ENCODE measurements at places on chromosomes 1 and 21.

- no peak for DNase-seq
Observed at GRCh38 chr21:14046401-14046800, 164.4 kb downstream of the LIPI start.

- no peak for DNase-seq
Observed at GRCh38 chr1:185345913-185346720, 29.1 kb upstream of the IVNS1ABP start.

- DNase-seq = no peak
Observed at GRCh38 chr1:6842301-6842700, 57.0 kb downstream of the CAMTA1 start.

GRCh38 chr1:19096036-19096833 lies 113.8 kb downstream of the UBR4 start:
- DNase-seq = peak; percentile 13

DNA sequence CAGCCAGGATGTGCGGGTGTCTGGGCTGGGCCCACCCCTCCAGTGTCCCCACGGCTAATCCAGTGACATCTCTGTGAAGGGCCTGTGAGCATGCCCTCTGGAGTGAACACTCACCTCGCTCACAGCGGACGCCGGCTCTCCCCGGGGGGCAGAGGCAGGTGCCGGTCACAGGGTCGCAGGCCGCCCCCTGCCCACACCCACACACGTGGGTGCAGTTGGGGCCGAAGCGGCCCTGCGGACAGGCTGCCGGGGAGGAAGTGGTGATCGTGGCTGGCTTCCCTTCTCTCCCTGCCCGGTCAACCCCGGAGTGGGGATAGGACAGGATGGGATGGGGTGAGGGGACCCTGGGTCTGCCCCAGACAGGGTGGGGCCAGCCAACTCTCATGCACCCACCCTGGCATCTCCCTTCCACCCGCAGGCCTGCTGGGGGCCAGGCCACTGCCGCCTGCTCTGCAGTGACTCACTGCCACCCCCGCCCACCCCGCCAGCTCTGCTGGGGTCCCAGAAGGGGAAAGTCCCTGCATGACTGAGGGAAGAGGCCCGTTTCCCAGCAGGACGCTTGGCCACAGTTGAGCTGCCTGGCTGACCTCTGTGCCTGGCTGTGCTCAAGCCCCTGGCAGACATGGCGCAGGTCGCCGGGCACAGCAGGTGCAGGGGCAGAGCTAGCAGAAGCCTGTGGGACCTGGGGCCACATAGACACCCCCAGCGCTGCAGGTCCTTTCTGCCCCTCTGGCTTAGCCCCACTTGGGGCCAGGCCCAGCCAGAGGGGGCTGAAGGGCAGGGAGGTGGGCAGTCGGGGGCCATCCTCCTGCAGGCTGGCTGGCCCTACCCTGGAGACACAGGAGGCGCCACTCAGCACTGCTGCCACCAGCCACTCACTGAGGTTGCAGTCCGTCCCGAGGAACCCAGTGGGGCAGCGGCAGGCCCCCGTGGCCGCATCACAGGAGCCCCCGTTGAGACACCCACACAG lies 41.6 kb downstream of the ARHGEF16 start:
- no peak for DNase-seq
